ENCODE measurements at places on chromosomes 5 and 9.

DNA sequence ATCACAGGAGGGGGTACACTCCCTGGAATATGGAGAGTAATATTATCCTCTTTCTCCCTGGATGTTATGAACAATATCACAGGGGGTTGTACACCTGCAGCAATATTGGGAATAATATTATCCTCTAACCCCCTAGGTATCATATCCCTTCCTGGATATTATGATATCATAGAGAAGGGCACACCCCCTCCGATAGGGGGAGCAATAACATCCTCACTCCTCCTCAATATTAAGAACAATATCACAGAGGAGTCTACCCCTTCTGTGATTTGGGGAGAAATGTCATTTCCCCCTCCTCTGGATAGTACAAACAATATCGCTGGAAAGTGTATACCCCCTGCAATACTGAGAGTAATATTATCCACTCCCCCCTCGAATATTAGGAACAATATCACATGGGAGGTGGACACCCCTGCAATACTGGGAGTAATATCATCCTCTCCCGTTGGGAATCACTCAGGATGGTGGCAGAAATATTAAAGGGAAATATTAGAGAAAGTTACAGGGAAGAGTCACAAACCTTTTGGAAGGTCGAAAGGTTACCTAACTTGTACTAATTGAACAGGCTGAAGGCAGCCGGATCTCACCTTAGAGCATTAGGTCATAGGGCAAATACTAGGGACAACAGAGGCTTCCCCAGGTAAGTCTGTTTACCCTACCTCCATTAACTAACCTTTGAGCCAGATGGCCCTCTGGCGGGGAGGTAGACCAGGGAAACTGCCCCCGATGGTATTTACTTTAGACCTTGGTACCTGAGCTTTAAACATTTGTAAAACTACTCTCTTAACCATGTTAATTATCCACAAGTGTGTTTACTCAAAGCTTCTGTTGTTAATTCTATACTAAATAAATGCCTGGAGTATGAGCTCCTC is 57.5 kb upstream of the FREM1 start:
- no peak for DNase-seq

DNA sequence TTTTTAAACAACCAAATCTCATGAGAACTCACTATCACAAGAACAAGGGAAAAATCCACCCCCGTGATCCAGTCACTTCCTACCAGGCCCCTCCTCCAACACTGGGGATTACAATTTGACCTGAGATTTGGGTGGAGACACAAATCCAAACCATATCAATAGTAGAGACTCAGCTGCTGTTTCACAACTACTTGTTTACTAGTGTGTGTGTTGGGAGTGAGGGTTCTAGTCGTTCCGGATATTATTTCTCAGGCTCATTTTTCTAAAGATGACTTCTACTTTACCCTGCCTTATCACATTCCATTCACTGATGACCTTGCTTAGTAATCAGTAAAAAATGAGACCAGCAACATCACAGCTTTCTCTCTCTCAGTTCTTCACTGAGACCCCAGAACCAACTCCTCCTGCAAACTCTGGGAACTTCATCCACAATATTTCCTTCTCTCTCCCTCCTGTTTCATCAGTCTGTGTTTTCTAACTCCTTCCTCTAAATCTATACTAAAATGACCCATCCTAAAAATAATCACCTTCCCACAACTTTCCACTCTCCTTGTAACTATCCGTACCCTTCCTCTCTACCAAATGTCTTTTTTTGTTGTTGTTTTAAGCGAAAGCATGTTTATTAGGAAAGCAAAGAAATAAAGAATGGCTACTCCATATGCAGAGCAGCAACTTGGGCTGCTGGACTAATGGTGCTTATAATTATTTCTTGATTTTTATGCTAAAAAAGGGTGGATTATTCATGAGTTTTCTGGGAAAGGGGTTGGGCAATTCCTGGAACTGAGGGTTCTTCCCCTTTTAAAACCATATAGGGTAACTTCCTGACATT is 121.5 kb upstream of the SPRY4 start:
- DNase-seq: no peak

DNA sequence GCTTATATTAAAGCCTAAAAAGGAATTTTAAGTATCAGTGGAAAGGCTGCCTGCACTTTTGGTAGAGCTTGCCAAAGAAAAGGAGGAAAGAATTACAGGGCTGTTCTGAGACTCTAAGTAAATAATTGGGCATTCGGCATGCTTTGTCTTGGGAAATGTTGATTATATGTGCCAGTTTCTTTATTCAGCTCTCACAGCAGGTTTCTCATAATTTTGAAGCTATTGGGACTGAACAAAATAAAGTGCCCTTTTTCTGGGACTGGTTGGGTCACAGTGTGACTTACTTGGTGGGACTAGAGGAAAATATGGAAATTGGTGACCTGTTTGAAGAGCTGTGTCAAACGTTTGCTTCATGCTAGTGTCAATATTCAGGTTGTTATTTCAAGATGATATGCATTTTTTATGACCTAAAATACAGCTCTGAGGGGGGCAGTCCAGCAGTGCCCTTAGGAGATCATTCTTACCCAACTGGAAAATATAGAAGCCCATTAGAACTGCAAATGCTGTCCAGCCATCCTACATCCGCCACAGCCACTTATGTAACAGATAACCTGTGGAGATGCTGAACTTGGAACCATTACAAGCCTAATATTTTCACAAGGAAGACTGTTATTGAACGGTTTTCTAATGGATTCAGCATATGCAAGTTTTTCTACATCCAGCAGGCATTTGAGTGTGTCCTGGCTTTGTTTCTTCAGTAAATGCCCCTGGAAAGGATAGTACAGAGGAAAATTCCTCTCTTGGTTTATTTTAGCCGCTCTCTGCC is 122.4 kb downstream of the SNCAIP start:
- no peak for DNase-seq

- DNase-seq: no peak
These were observed 260.8 kb downstream of the AUH start for GRCh38 chr9:91100878-91101450.

DNA sequence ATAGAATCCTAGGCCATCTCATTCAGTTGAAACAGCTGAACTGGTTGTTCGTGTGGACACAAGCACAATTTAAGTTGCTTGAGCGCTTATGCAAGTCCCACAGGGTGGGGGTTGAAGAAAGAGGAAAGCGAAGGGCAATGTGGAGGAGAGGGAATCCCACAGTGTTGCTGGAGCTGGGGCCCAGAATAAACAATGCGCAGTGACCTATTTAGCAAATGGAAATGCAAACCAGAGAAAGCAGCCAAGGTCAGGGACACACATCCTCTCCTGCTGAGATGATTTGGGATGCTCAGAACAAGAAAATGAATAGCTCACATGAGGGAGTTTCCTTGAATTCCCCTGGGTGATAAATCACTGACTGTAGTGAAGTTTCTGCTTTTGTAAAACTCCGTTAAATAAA is 838.3 kb downstream of the TLE4 start:
- DNase-seq: no peak

DNA sequence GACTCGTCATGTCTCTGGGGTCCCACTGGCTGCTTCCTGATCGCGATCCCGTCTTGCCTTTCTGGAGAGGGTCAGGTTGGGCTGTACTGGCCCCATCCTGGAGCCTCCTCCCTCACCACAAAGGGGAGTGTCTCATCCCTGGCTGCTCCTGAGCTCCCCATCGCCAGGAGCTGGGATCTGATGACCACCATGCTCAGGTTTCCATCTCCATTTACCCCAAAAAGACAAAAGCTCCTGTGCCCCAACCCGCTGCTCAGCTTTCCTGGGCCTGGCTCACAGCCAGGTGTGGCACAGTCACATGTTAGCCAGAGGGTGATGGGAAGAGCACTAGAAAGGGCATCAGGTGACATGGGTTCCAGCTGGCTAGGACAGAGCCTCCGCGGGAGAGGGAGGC is 47.3 kb upstream of the CDKN2AIPNL start:
- no peak for DNase-seq

- DNase-seq: no peak
These were observed 3.5 kb downstream of the NRG2 start for GRCh38 chr5:140039561-140039960.

DNA sequence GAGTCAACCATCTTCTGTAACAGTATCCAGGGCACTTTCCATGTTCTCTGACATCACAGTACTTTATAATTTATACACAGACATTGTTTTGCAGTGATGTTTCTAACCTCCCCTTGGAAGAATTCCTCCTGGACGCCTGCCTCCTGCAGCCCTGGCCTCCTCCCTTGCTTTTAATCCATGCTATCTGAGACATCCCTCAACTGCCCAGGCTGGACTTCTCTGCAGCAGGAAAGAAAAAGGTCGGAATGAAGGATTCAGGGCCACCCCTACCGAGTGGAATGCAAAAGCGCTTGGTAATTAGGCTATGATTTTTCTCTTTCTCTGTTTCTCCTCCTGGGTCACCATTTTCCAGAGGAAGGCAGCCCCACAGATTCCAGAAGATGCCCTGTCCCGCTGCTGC is 47.0 kb upstream of the SHC3 start:
- DNase-seq: no peak

GRCh38 chr5:107242411-107243219 is 428.1 kb downstream of the EFNA5 start:
- no peak for DNase-seq

- DNase-seq: no peak
These were observed 28.1 kb downstream of the DYNC2I2 start for GRCh38 chr9:128628471-128629048.

GRCh38 chr5:10352430-10353240 is 860 bp upstream of the MARCHF6 start:
- no peak for DNase-seq

DNA sequence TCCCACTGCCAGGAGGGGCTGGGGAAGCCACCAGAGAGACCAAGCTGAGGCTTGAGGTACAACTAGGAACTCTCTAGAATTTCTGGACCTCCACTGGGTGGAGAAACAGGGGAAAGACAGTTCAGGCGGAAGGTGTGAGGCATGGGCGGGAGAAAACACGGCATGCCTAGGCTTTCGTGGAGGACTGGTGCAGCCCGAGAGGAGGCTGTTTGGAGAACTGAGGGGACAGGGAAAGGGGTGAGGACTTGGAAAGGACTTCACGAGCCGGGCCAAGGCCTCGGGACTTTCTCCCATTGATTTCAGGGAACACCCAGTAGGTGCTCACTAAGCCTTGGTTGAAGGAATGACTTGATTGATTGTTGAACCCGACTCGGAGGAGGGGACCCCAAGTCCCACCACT is 9.5 kb upstream of the ADGRD2 start:
- no peak for DNase-seq

DNA sequence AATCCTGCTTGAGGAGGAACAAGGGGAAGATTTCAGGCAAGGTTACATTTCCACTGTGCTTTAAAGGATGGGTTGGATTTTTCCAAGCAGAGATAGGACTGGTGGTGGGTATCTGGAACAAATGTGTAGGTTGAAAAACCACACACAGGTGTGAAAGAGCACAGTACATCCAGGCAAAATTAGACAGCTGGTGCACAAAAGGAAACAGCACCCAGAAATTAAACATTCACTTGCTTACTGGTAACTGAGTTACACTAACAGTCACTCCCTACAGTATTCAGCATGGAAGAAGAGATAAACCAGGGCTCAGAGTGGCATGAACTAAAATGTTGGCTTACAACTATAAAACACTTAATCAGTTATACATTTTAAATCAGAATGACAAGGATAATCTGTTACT is 81.5 kb upstream of the RASEF start:
- DNase-seq: no peak

DNA sequence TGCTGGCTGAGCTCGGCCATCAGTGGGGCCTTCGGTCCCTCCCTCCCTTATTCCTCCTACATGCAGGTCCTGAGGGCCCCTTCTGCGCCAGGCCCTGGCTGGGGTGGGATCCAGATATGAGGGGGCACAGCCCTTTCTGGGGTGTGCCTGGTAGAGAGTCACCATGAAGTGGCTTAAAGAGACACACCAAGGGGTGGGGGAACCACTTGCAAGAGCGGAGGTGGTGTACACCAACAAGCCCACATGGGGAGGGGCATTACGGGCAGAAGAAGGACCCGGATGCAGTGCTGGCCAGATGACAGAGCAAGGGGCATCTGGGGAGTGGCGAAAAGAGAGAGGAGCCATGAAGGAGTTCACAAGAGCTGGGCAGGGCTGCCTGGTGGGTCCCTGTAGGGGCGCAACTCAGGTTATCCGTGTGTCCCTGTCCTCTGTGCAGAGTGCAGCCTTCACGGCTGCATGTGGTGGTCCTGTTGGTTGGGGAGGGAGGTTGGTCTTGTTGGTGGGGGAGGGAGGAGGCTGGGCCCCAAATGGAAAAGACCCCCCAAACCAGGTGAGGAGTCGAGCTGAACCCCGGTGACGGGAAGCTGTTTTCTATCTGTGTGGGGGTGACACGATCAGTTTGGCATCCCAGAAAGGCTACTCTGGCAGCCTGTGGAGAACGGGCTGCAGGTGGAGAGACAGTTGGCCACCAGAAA is 158.1 kb downstream of the DAB2IP start:
- no peak for DNase-seq

GRCh38 chr9:32906213-32906612 is 95.2 kb downstream of the APTX start:
- no peak for DNase-seq

DNA sequence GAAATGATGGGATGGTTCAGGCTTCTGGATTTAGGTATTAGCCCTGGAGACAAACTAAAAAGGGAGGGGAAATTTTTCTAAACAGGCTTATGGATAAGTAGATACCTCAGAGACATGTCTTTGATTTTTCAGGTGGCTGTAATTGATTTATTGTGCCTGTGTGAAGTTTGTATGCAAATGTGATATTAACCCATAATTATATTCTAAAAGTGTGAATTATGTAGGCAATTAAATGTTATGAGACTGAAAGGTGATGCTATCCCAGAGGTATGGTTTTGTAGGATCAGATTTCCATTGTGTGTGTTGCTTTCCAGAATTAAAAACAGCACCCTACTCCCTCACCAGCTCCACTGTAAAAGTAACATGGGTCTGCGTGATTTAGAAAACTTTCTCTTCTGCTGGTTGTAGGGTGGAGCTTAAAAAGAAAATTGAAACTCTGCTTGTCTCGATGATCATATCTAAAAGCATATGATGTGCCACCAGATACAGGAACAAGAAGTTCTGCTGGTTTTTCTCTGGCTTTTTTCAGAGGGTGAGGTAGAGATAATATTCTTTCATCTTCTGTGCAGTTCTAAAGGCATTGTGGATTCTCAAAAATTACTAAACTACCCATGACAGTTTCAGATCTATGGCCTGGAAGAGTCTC is 71.8 kb upstream of the TAF11L2 start:
- no peak for DNase-seq

DNA sequence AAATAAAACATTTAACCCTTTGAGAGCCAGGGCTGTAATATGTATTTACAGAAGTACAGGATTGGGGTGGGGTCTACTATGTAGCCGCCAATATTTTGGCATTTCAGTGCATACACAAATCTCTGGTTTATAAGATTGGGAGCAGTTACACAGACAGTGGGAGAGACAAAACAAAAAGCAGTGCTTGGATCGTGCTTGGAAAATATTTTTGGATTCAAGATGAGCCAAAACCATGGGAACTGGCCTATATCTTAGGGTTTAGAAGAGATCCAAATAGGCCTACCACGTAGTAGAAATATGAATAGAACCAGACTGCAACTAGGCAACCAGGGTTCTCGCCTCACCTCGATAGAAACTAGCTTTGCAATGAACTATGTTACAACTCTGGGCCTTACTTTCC is 169.6 kb downstream of the SLC12A2 start:
- DNase-seq: no peak

- DNase-seq: no peak
These were observed 30.2 kb upstream of the SLCO6A1 start for GRCh38 chr5:102529031-102529430.

Data from omental fat pad (tissue), 4 donors.